ENCODE measurements at places on chromosomes 3 and 15.
A peak's percentile ranks its signal among the peaks of the same experiment; 100 is the strongest.

GRCh38 chr3:157045238-157045850 is 114.6 kb downstream of the CCNL1 start:
- no peak for DNase-seq

- DNase-seq: no peak
These were observed 260.3 kb upstream of the MRPL3 start for GRCh38 chr3:131762981-131763564.

DNA sequence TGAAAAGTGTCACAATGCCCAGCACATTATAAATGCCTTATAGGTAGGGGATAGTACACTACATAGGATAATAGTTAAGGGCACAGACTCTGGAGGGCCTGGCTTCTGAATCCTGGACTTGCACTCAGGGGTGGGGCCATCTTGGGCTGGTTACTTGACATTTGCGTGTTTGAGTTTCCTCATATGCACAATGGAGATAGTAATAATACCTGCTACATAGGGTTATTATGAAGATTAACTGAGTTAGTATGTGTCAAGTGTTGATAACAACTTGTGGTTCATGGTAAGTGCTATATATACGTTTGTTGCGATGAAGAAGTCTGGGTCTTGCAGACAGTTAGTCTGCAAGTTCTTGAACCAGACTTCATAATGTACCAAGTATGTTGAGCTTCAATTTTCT is 37.0 kb downstream of the MITF start:
- DNase-seq: no peak

GRCh38 chr3:38190481-38190881 is 25.1 kb downstream of the OXSR1 start:
- DNase-seq: no peak

GRCh38 chr3:111747490-111747889 is 111.6 kb upstream of the PHLDB2 start:
- no peak for DNase-seq

DNA sequence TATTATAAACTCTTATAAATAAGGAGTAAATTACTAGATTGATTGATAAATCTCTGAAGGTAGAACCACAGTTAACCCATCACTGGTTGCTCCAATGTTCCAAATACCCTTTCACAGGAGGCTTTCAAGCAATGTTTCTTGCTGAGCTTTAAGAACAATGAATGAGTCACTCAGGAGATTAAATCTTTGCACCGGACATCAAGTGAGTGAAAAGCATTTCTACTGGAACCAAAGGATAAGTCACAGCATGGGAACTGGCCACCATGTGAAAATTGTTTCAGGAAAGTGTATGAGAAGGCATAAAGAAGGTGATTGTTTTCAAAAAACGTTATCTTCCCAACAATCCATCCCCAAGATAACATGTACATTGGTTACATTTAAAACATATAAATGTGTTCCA is 90.6 kb downstream of the CNTN3 start:
- DNase-seq: no peak

DNA sequence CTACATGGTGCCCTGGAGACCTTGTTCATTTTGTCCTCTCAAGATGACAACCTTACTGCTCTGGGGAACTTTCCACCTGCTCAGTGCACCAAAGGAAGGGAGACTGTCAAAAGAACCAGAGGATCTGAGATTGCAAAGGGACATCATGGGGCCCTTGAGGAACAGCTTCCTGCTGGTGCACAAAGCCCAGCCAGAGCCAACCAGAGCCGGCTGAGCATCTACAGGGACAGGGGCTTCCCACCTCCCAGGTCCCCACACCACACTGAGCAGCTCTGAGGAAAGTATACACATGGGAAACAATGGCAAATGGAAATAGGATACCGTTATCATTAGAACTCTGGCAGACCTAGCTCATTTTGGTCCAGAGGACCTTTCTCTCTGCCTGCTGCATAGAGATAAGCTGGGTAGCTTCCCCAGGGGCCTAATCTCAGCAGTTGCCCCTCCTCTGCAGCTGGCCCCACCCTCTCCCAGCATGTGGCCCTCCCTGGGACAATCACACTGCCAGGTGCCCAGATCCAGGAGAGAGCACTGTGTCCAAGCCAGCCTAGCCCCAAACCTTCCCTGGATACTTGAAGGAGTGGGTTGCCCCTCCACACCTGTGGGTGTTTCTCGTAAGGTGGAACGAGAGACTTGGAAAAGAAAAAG is 123.4 kb upstream of the PRR20G start:
- no peak for DNase-seq

- DNase-seq: peak; percentile 67
These were observed 17.4 kb upstream of the SHF start for GRCh38 chr15:45205192-45205591.

- no peak for DNase-seq
These were observed 321.0 kb upstream of the NAALADL2 start for GRCh38 chr3:174538151-174538550.

- DNase-seq: no peak
These were observed 146.6 kb downstream of the ATP10A start for GRCh38 chr15:25716414-25717126.

- DNase-seq: no peak
These were observed 214.8 kb downstream of the LSAMP start for GRCh38 chr3:116230431-116231020.

DNA sequence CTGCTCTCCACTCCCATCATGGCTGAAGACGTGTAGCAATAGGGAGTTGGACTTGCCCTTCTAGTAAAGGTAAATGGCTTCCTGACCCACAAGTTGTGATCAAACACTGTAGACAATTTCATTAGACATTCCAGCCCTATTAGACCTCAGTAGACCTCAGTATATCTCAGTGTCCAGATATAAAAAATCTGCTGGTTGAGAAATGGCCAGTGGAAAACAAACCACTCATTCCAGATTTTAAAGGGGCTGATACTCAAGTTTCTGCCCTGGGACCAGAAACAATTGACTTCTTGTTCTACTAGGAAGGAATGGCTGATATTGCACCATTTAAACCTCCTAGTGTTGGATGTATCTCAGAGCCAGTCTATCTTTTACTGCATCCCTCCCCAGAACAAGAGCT is 613.2 kb downstream of the PDCD6IP start:
- DNase-seq: no peak

DNA sequence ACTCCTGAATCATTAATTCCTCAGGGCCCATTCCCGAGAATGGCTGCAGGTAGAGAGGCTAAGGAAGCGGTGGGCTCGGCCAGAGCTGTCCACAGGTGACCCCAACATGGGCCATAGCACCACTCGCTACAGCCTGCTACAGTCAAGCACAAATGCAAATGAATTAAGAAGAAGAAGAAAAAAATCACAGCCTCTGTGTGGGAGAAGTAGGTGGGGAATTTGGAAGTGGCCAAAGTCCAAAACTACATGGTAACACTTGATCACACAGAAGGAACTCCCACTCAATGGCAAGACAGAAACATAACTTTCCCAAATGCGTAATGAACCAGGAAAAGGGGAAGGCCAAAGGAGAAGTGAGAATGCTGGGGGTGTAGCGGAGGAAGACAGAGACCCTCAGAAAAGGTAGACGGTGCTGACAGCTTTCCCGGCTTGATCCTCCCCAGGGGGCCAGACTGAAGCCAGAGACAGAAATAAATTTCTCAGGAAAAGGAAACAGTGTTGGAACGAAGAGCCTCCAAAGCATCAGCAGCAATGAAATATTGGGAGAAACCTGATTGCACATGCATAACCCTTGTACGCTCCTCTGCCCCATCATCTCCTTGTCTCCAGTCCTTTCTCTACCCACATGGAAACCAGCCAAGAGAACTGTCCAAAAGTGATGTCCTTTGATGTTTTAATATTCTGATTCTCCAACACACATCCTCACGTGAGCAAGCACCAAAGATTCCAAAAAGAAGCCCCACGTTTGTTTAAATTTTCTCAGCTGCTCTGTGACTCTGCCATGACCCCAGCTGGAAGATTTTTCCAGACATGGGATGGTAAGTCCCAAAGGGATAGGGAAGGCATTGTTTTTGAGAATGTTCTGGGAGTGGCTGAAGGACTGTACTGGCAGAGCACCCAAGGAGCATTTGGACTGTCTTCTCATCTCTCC is 107.6 kb downstream of the OXNAD1 start:
- no peak for DNase-seq

DNA sequence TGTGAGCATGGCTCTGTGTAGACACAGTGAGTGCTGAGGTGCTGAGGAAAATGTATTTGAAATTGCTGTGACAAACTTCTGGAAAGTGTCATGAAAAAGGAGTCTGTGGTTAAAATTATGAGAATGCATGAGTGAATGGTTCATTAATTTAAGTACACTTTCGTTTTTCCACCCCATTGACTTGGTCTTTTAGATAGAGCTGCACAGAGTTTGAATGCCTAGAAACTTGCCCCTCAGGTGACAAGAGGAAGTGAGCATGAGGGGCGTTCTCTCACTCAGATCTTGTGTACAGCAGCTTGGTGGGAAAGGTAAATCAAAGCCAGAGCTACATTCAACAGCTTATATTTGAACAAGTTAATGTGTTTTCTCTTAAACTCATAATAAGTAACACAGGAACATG is 296.8 kb downstream of the WDR72 start:
- no peak for DNase-seq

- no peak for DNase-seq
These were observed 904.0 kb downstream of the TBL1XR1 start for GRCh38 chr3:176293276-176293675.

DNA sequence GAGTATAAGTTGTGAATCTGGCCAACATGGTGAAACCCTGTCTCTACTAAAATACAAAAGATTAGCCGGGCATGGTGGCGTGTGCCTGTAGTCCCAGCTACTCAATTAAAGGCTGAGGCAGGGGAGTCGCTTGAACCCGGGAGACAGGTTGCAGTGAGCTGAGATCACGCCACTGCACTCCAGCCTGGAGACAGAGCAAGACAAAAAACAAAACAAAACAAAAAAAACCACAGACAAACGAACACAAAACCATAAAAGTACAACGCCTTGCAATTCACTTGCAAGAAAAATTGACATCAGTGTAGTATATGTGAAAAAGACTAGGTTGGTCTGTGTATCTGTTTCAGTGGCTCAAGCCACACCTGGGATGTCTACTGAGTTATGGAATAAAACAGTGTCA is 29.9 kb upstream of the CCDC80 start:
- DNase-seq: no peak

GRCh38 chr3:17972959-17973906 is 230.8 kb upstream of the TBC1D5 start:
- no peak for DNase-seq

DNA sequence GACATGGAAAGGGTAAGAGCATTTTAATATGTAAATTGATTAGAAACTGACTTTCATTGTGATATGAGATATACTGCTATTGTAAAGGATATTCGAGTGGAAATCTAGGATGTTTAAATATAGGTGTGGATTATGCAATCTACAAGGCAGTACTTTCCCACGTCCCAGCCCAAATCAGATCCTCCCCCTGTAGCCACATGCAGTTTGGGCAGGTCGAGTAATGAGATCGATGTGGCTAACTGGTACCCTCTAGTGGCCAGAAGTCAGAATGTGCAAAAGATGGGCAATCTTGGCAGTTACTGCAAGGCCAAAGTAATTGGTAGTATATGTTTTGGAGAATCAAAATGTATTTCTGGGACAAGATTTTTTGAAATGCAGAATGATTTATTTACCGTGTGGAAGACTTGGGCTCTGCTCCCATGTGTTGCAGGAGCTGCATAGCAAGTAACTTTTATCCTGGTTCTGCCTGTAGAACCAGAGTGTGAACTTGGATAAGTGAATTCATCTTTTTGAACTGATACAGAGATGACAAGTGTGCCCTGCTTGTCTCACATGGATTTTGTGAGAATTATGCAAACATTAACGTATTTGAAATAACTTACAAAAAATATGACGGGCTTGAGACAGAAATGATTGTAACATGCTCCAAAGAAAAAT is 94.5 kb upstream of the ADAMTSL3 start:
- peak; percentile 50 for DNase-seq

GRCh38 chr3:48553886-48554845 is 2.4 kb downstream of the PFKFB4 start:
- DNase-seq: no peak
